ENCODE measurements at places on chromosomes 16 and 17. TPM values are rescaled to one million over a fixed set of nuclear protein-coding genes. Genes with fewer than 3 reads are reported as not detected.

CENPT gene
- 56.5 TPM for total RNA-seq

CBX2 gene
- 2.2 TPM for total RNA-seq

DYNLRB2 gene
- 0.58 TPM for total RNA-seq

CLN3 gene
- 32.5 TPM for total RNA-seq

DNA sequence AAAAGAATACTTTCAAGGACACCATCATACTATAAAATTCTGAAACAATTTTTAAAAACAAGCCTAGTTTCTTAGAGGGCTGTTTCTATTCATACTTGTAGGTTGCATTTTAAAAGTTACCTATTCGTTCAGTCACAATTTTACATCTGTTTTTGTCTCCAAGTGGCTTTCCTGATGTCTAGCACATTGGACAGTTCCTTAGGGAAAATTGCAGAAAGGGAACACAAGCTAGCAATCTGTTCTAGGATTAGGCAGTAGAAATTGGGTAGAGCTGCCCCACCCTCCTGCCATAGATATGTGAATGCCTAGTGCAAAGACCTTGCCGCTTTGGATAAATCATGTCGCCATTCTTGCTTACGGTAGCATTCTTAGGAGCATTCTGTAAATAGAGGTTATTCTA is 358.9 kb downstream of the RBFOX1 start:
- no peak overlapping the region for H3K4me3 ChIP-seq
- no peaks in the 10 kb centered on the region for H3K27me3 ChIP-seq
- H3K36me3 ChIP-seq: no peaks in the 10 kb centered on the region
- DNase-seq: no peak
- no peaks in the 10 kb centered on the region for H3K4me1 ChIP-seq

DNA sequence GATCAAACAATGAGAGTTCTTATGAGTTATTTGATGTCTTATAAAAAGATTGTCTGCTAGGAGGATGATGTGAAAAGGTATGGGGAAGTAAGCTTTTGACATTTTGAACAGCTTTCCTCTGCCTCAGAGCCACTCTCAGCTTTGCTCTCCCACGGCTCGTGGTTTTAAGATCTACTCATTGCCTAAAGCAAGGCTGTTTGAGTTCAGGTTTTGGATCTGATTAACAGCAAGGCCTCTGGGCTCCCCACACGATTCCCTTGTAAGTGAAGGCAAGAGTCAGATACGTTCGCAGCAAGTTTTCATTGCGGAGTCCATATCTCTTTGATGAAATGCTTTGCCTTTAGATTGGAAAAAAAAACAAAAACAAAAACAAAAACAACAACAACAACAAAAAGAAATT is 515.0 kb upstream of the SALL1 start:
- H3K36me3 ChIP-seq: no peaks in the 10 kb centered on the region
- H3K27me3 ChIP-seq: no peaks in the 10 kb centered on the region
- H3K4me1 ChIP-seq: no peaks in the 10 kb centered on the region
- no peak for DNase-seq
- H3K27ac ChIP-seq: no peak overlapping the region

DNA sequence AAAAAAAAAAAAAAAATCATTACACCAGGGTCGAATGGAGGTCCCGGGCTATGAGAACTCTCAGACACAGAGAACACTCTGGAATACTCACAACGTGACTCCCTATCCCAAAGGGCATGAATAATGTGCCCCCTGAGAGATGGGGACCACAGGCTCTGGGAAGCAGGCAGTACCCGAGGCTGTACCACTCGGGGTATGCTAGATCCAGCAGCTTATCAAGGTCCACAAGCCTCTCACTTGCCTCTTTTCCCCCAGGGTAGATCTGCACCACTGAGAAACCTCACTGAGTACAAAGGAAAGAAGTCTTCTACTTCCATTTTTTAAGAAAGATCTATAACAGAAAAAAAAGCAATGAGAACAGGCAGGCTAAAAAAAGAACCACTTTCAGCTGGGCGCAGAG is 40.5 kb downstream of the WDR59 start:
- H3K36me3 ChIP-seq: peaks cover 18% of the 10 kb centered on the region
- no peak overlapping the region for H3K27ac ChIP-seq
- no peaks in the 10 kb centered on the region for H3K4me1 ChIP-seq
- H3K27me3 ChIP-seq: no peaks in the 10 kb centered on the region

DNA sequence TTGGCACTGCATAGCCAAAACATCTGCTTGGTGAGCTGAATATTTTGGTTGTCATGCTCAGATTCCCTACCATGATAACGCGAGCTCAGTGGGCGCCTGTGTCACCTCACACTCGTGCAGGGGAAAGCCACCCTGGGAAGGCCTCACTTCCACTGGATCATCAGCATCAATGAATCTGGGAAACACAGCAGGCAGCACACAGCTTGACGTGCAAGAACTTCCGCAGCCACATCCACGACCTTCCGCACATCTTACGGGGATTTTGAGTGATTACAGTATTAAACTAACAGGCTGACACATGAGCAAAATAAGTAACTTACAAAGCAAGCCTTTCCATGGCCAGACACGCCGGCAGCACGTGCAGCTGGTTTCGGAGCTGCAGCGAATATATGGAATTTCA is 54.7 kb upstream of the FOXF1 start:
- no peak overlapping the region for H3K4me3 ChIP-seq
- H3K27me3 ChIP-seq: no peaks in the 10 kb centered on the region
- H3K36me3 ChIP-seq: no peaks in the 10 kb centered on the region
- no peak for DNase-seq

GRCh38 chr17:81126281-81127132 is 38.8 kb upstream of the PVALEF start:
- no peak overlapping the region for H3K27ac ChIP-seq
- no peaks in the 10 kb centered on the region for H3K36me3 ChIP-seq
- H3K4me3 ChIP-seq: no peak overlapping the region
- no peak for DNase-seq
- no peaks in the 10 kb centered on the region for H3K4me1 ChIP-seq
- no peaks in the 10 kb centered on the region for H3K27me3 ChIP-seq
